ENCODE measurements at places on chromosomes 2 and 18.

- DNase-seq: no peak
Measured at GRCh38 chr2:81839780-81840179, 1535.2 kb upstream of the LRRTM1 start.

DNA sequence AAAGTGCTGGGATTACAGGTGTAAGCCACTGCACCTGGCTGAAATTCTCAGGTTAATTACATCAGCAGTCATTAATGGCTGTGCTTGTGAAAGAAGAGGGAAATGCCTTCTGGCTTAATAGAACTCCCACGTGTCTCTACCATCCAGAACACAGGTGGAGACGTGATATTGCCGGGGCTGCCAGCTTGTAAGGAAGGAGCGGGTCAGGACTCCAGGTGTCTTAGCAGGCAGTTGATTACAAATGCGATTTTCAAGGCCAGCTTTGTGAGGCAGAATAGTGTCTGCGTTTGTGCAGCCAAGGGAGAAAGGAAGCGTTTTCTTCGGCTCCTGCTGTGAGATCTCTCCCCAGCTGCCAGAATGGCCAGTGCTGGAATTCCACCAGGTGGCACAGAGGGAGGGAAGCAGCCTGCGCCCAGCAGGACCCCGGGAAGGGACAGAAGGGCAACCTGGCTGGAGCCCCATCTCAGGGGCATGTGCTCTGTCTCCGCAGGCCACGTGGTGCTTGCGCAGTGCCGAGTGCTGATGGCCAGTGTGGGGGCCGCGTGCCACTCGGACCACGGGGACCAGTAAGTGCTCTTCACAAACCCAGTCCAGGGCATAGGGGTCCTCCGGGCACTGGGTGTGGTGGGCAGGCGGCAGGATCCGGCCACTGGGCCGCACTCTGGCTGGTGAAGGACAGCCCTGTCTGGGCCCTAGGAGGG, 3.7 kb upstream of the ESPNL start:
- no peak for DNase-seq

DNA sequence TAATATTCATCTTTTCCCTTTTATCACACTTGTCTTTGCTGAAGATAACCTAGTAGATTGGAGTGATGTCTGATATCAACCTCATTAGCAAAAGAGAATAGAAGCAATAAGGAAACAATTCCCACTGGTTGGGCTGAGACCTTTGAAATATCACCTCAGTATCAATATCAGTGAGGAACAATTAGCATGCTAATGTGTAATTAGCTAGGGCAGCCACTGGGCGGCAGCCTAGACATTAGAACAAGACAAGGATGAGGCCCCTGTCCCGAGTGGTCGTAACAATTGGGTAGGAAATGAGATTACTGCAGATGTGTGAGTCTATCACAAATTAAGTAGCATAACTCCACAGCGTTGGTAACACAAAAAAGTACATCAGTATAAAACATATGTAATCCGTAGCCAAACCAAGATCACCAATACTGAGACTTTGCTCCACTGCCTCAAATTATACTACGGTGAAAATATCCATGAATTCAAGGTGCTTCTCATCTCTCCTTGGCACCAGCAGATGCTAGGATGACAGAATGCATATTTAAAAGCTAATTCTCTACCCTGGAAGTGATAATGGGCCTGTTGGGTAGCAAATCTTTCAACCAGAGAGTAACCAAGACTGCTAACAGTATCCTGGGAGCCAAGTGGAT, 99.1 kb downstream of the ALPK2 start:
- DNase-seq: peak; percentile 8

GRCh38 chr18:75142677-75143076, 66.3 kb downstream of the PTGR3 start:
- no peak for DNase-seq

DNA sequence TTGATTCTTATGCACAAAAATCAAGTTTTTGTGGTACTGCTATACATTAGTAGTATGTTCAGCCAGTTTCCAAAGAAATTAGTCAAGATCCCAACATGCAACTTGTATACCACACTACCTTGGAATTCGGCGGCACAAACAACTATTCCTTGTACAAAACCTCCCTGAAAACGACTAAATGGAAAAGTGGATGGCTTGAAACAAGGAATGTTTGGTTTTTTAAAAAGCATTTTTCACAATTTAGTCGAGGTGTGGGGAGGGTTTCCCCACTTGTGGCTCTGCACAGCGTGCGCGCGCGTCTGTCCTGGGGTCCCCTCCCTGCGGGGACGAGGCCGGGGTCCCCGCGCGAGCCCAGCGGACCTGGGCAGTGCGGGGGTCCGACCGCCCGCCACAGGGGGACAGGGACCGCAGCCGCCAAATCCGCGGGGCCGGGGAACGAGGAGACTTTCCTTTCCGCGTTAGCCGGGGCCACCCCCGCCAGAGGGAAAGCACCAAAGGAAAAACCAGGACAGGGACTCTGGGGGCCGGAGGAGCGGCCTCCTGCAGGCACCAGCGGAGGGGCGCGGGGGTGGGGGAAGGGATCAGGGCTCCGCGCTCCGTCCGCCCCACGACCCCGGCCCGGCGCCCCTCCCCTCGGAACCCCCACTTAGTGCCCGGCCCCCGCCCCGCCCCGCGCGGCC, 534 bp upstream of the SOCS6 start:
- DNase-seq: no peak

GRCh38 chr2:100146657-100146960, 4.2 kb upstream of the AFF3 start:
- no peak for DNase-seq

GRCh38 chr18:62347089-62347506, 22.0 kb downstream of the TNFRSF11A start:
- no peak for DNase-seq
